Activated B cell treated with CpG ODN at 0.5 μM for 24 hours (primary cell): ENCODE measurements at places on chromosomes 12 and 14. TPM values are rescaled to one million over a fixed set of nuclear protein-coding genes. Genes with fewer than 3 reads are reported as not detected.

DNA sequence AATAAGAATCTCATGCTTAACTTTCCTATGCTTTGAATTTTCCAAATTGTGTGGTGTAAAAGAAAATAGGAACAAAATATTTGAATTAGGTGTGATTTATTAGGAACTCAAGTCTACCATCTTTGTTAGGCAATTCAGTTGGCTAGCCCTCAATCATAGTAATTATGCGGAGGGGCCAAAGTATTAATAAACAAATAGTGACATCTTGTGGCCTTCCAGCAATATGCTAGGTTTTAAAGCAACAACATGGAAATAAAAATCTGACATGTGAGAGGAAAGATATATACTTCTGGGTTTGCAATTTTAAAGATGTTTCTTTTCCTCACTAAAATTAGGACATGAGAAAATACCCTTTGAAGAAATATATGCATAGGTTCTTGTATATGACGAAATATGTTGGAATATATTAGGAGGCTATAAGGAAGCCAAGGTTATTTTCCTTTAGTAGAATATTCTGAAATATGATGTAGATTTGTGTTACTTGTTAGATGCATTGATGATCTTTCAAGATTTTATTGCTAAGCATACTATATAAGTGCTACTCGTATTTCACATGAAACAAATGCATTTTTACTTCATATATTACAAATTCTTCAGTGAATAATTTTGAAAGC, 200.4 kb downstream of the PTPRO start:
- no peak for DNase-seq

DNA sequence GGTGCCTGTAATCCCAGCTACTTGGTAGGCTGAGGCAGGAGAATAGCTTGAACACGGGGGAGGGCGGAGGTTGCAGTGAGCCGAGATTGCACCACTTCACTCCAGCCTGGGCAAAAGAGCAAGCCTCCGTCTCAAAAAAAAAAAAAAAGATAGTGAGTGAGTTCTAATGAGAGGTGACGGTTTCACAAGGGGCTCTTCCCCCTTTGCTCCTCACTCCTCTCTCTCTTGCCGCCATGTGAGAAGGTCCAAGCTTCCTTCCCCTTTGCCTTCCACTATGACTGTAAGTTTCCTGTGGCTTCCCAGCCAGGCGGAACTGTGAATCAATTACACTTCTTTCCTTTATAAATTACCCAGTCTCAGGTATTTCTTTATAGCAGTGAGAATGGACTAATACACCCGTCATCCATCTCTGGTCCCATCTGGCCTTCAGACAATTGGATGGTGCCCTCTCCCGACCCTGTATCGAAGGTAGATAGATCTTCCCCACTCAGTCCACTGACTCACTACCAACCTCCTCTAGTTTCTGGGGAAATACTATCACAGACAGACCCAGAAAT, 27.0 kb upstream of the RCOR1 start:
- DNase-seq: no peak

- DNase-seq: no peak
These were observed 82.2 kb downstream of the PTPRO start for GRCh38 chr12:15404485-15404884.

GRCh38 chr14:27078191-27078590, 480.4 kb upstream of the NOVA1 start:
- DNase-seq: no peak

DNA sequence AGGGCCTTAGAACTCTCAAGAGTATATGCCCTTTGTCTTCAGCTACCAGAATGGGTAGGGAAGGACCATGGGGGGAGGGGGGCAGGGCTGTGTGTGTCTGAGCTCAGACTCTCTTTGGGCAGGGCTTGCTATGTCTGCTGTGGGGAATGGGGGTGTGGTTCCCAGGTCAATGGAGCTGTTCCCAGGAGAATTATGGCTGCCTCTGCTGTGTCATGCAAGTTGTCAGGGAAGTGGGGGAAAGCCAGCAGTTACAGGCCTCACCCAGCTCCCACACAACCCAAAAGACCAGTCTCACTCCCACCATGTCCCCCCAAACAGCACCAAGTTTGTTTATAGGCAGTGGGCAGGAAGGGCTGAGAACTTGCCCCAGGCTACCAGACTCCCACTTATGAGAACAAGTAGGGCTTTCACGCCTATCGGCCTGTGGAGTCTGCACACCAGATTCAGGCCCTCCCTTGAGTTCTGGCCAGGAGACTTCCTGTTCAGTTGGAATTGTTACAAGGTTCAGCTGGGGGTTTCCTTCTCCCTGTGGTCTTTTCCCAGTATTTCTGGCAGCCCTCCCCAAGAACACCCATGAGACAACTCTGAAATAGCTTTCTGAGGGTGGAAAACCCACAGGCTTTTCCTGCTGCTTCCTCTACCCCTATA, 6.1 kb upstream of the SERPINA11 start:
- DNase-seq: no peak

DNA sequence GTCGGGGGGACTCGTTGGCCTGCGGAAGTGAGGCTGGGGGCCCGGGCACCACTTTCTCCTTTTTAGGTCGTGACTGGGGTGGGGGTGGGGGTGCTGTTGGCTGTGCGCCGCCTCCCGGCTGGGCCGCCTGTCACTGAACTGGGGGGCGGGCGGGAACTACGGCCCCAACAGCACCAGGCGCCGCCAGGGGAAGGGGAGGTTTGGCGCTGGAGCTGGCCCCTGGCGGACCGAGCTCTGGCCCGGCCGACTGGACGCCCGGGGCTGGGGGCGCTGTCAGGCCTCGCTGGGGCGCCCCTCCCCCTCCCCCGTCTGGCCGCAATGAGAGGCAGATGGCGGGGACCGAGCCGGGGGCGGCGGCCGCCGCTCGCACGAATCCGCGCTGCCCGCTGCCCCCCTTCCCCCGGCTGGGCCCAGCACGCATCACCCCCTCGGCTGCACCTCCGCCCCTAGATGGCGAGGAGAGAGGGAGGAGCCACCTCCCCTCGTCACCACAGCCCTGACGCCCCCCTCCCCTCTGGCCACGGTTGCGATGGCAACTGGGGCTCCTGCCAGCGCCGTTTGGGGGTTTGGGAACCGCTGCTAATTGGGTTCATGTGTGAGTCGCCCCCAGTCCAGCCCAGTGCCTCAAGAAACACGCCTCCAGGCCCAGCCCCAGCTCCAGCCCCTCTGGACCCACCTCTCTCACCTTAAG, 723 bp downstream of the NFATC4 start:
- peak; percentile 37 for DNase-seq

GRCh38 chr14:90382491-90383125, 14.2 kb upstream of the CALM1 start:
- no peak for DNase-seq

DNA sequence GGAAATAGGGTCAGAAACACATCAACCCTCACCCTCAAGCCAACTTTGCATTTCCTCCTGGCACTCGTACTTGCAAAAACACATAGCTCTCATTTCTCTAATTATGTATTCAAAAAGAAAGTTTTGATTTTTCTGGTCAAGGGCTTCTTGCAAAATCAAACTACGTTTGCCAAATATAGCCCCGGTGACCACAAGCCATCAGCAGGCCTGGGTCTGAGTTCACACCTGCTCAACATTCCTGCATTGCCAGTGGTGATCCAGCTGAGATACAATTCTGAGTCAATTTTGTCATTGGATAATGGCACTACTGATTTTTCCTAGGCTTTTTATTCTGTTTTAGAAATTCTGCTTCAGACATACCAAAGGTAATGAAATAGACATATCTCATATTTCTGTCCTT, 10.7 kb upstream of the BHLHE41 start:
- no peak for DNase-seq

The TAS2R7 gene
- not detected in 2 replicates for total RNA-seq

The AP5M1 gene
- 48.4 and 54.6 TPM in 2 replicates for total RNA-seq
